ENCODE measurements at places on chromosomes 2 and 18. TPM values are rescaled to one million over a fixed set of nuclear protein-coding genes. Genes with fewer than 3 reads are reported as not detected.
A peak's percentile ranks its signal among the peaks of the same experiment; 100 is the strongest.

CDH20 gene
- 0.08 TPM for total RNA-seq

DNA sequence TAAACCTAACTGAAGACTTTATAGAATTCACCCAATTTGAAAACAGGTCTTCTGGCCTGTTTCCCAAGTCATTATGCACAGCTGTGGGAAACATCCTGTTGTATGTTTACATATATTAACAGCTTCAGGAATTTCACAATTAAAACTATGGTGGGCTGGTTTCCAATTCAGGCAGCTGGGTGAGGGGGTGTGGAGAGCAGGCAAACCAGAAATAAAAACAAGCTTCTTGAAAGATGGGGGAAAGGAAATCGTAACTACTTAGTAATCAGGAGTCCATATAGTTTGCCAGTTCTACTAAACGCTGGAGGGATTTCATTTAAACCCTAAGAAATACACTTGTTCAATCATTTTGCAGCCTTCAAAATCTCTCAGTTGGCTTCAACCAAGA lies 22.8 kb downstream of the ATP8B1 start:
- H3K36me3 ChIP-seq, result no peaks in the 10 kb centered on the region
- peak; percentile 50 for DNase-seq
- H3K27me3 ChIP-seq, result no peaks in the 10 kb centered on the region
- H3K4me1 ChIP-seq, result peaks cover 86% of the 10 kb centered on the region
- H3K27ac ChIP-seq, result peak overlapping the region; percentile 50

GRCh38 chr18:22086973-22087372 lies 82.4 kb upstream of the GATA6 start:
- DNase-seq, result no peak
- no peaks in the 10 kb centered on the region for H3K36me3 ChIP-seq
- H3K4me1 ChIP-seq, result no peaks in the 10 kb centered on the region
- H3K27me3 ChIP-seq, result no peaks in the 10 kb centered on the region

- no peak overlapping the region for H3K4me3 ChIP-seq
- no peak for DNase-seq
- H3K36me3 ChIP-seq, result no peaks in the 10 kb centered on the region
- no peaks in the 10 kb centered on the region for H3K27me3 ChIP-seq
These were observed 29.7 kb upstream of the GTF2A1L start for GRCh38 chr2:48587961-48588360.

GRCh38 chr18:46054956-46055837 lies 16.9 kb downstream of the PSTPIP2 start:
- no peak overlapping the region for H3K4me3 ChIP-seq
- H3K27ac ChIP-seq, result no peak overlapping the region
- no peaks in the 10 kb centered on the region for H3K36me3 ChIP-seq
- no peaks in the 10 kb centered on the region for H3K27me3 ChIP-seq
- H3K4me1 ChIP-seq, result no peaks in the 10 kb centered on the region

DNA sequence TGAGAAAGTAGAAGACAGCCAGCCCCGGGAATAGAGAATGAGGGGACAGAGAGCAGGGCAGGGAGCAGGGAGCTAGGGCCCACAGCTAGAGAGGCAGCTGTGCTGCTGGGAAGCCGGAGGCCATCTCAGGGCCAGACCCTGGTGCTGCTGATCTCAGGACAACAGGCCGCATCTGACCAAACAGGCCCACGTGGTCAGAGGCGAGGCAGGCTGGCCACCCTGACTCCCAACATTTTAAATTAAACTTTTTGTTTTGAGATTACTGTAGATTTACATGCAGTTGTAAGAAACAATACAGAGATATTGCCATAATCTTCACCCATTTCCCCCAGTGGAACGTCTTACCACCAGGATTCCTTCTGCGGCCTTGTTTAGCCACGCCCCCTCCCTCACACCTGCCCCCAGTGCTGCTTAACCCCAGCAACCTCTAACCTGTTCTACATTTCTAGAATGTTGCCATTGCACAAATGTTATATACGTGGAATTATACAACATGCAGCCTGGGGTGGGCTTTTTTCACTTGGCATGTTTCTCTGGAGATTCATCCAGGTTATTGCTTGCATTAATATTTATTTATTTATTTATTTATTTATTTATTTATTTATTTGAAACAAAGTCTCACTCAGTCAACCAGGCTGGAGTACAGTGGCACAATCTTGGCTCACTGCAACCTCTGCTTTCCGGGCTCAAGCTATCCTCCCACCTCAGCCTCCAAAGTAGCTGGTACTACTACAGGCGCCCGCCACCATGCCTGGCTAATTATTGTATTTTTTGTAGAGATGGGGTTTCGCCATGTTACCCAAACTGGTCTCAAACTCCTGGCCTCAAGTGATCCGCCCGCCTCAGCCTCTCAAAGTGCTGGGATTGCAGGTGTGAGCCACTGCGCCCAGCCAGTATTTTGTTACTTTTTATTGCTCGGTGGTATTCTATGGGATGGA lies 48.6 kb upstream of the GPR17 start:
- DNase-seq, result no peak
- H3K27ac ChIP-seq, result no peak overlapping the region
- H3K4me3 ChIP-seq, result no peak overlapping the region
- H3K36me3 ChIP-seq, result no peaks in the 10 kb centered on the region
- H3K27me3 ChIP-seq, result no peaks in the 10 kb centered on the region
- H3K4me1 ChIP-seq, result no peaks in the 10 kb centered on the region
